Heart left ventricle (tissue), 16 donors: ENCODE measurements at places on chromosomes 11 and 22.

- H3K36me3 ChIP-seq, result no peaks in the 10 kb centered on the region
- peaks cover 25% of the 10 kb centered on the region for H3K4me1 ChIP-seq
Observed at GRCh38 chr11:44030996-44031395, 16.8 kb upstream of the ACCSL start.

DNA sequence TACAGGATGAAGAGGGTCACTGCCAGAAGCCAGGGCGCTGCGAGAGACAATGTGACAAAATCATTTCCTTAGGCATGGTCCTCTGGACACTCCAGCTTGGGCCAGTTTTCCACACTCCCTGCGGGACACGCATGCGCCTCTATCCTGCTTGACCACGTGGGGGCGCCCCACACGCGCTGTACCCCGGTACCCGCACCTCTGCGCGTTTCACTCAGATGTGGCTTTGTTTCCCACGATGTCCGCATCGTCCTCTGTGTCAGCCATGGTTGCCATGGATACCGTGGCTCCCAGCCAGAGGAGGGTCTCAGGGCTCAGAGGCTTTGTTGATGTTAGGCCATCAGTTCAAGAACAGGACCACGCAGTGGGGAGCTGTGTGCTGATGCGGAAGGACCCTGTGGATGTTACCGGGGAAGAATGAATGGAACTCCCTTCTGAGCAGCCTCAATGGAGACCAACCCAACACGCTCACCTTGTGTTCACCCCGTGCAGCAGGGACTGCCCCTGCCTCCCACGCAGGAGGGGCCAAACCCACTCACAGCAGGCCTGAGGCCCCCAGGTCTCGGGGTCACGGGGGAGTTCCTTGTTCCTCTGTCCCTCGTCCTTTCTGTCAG is 101.1 kb upstream of the SLC22A12 start:
- no peak overlapping the region for H3K4me3 ChIP-seq
- H3K27ac ChIP-seq, result no peak overlapping the region
- H3K4me1 ChIP-seq, result no peaks in the 10 kb centered on the region

- DNase-seq, result no peak
- H3K4me1 ChIP-seq, result no peaks in the 10 kb centered on the region
- no peaks in the 10 kb centered on the region for H3K36me3 ChIP-seq
- H3K4me3 ChIP-seq, result no peak overlapping the region
- no peaks in the 10 kb centered on the region for H3K27me3 ChIP-seq
- H3K27ac ChIP-seq, result no peak overlapping the region
Observed at GRCh38 chr11:104813532-104813931, 84.7 kb downstream of the CASP12 start.

- H3K4me1 ChIP-seq, result no peaks in the 10 kb centered on the region
- peak overlapping the region; percentile 60 for H3K27ac ChIP-seq
- no peak for DNase-seq
- no peaks in the 10 kb centered on the region for H3K27me3 ChIP-seq
- H3K4me3 ChIP-seq, result no peak overlapping the region
- peaks cover 21% of the 10 kb centered on the region for H3K36me3 ChIP-seq
Observed at GRCh38 chr22:25970374-25970911, 198.8 kb upstream of the SEZ6L start.

DNA sequence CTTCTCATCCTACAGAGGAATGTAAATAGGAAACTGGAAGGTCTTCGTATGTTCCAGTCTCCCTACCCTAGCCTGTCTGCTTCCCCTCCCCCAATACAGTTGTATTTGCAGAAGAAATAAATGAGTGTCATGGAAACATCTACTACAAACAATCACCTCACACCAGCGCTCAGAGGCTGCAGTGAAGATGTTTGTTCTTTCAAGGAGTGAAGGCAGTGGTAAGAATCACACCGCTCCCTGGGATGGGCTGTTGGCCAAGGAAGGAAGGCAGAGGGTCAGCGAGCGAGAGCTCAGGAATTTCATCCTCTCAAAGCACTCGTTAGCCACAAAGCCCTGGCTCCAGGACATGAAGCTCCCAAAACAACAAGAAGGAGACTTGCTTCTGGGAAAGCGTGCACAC is 1.1 kb upstream of the IGSF9B start:
- no peak overlapping the region for H3K27ac ChIP-seq
- H3K4me1 ChIP-seq, result peaks cover 8% of the 10 kb centered on the region
- no peaks in the 10 kb centered on the region for H3K36me3 ChIP-seq
- no peaks in the 10 kb centered on the region for H3K27me3 ChIP-seq
- DNase-seq, result peak; percentile 15

DNA sequence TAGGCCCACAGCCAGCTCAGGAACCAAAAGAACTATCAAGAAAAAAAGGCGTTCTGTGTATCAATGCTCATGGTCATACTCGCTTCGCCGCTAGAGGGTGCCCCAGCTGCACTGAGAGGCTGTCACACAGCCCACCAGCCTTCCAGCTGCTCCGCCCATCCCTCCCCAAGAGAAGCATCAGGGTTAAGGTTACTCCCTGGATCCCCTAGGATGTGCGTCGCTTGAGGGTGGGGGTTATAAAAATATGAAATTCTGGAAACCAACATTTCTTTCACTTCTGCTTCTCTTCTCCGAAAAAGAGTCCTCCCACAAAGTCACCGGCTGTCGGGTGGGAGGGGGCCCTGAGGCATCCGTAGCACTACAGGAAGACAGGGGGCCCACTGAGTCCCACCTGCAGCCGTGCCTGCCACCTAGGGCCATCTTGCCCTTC is 1.7 kb downstream of the CBX6 start:
- H3K4me1 ChIP-seq, result peaks cover 50% of the 10 kb centered on the region
- H3K27ac ChIP-seq, result peak overlapping the region; percentile 99
- peaks cover 16% of the 10 kb centered on the region for H3K36me3 ChIP-seq
- DNase-seq, result peak; percentile 89
- peak overlapping the region; percentile 65 for H3K4me3 ChIP-seq

- no peaks in the 10 kb centered on the region for H3K36me3 ChIP-seq
- H3K27ac ChIP-seq, result no peak overlapping the region
- no peaks in the 10 kb centered on the region for H3K27me3 ChIP-seq
- no peaks in the 10 kb centered on the region for H3K4me1 ChIP-seq
- no peak for DNase-seq
- no peak overlapping the region for H3K4me3 ChIP-seq
Observed at GRCh38 chr11:85494396-85494795, 132.7 kb downstream of the DLG2 start.

GRCh38 chr11:64352099-64352994 is 6.6 kb upstream of the RPS6KA4 start:
- no peaks in the 10 kb centered on the region for H3K27me3 ChIP-seq
- H3K36me3 ChIP-seq, result no peaks in the 10 kb centered on the region
- H3K4me3 ChIP-seq, result no peak overlapping the region
- no peak for DNase-seq
- H3K4me1 ChIP-seq, result peaks cover 6% of the 10 kb centered on the region
